ENCODE measurements at places on chromosomes 2 and 18.

GRCh38 chr2:37641582-37642171 is 29.8 kb downstream of the CDC42EP3 start:
- no peak for DNase-seq

DNA sequence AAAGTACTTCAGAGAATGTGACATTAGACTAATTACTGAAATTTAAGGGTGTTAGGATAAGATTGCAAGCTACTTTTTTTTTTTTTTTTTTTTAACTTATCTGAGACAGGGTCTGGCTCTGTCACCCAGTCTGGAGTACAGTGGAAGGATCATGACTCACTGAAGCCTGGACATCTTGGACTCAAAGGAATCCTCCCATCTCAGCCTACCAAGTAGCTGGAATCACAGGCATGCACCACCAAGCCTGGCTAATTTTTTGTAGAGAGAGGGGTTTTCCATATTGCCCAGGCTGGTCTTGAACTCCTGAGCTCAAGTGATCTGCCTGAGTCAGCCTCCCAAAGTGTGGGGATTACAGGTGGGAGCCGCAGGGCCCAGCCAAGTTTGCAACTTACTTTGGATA is 1246.0 kb upstream of the ZEB2 start:
- DNase-seq, result no peak

DNA sequence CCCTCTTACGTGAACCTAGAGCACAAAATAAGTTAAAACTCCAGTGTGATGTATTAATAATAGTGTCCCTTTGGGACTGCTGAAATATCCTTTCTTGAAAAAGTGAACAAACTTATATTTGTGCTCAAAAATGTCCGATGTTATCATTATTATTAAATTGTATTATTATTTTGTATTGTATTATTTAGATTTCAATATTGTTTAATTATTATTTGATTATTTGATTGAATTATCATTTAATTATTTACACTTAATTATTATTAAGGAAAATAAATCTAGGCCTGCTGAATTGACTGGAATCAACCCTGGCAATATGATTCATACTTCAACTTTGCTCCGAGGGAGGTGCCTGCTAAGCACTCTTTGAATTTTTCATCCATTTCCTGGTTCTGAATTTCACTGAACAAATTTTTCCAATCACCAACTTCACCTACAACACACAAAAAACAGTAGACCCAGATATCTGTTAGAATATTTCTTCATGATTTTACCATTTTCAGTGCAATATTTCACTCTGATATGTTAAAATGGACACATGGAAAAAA is 10.9 kb upstream of the EIF2AK2 start:
- DNase-seq, result no peak

DNA sequence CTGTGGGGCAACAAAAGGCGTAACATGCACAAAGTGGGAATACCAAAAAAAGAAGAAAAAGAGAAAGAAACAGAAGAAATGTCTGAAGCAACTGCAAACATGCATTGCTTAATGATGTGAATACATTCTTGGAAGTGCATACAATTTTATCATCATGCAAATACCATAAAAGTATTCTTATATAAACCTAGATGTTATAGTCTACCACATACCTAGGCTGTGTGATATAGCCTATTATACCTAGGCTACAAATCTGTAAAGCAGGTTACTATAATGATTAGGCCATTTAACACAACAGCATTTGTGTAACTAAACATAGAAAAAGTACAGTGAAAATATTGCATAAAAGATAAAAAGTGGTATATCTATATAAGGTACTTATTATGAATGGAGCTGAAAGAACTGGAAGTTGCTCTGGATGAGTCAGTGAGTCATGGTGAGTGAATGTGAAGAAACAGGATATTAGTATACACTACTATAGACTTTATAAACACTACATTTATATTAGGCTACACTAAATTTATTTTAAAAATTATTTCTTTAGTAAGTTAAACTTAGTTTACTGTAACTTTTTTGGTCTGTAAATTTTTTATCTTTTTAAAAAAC is 319.4 kb upstream of the KCNH7 start:
- no peak for DNase-seq

GRCh38 chr2:241068136-241068941 is 33.7 kb downstream of the MTERF4 start:
- DNase-seq, result no peak

DNA sequence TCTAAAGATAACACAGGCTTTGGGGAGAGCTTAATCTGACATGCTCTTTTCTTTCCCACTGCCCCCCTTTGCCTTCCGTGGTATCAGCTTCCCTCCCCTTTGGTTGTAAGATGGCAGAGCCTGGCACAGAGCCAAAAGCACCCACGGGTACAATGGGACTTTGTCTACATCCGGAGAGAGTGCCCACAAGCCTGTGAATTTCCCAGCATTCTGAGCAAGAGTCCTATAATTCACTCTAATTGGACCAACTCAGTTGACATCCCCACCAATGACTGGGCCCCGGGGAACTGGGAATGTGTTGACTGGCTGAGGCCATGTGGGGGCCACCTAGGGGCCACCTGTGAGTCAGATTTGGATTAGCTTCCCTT is 20.1 kb upstream of the C2orf72 start:
- DNase-seq, result no peak
